NCI-H146 (cell line): ENCODE measurements at places on chromosomes 6 and 20.
A peak's percentile ranks its signal among the peaks of the same experiment; 100 is the strongest.

- no peak for DNase-seq
Observed at GRCh38 chr6:140445474-140446004, 1071.1 kb upstream of the CITED2 start.

- peak; percentile 39 for DNase-seq
Observed at GRCh38 chr6:156427345-156427744, 349.8 kb upstream of the ARID1B start.

GRCh38 chr6:52422156-52422555 is 2.0 kb downstream of the EFHC1 start:
- no peak for DNase-seq

DNA sequence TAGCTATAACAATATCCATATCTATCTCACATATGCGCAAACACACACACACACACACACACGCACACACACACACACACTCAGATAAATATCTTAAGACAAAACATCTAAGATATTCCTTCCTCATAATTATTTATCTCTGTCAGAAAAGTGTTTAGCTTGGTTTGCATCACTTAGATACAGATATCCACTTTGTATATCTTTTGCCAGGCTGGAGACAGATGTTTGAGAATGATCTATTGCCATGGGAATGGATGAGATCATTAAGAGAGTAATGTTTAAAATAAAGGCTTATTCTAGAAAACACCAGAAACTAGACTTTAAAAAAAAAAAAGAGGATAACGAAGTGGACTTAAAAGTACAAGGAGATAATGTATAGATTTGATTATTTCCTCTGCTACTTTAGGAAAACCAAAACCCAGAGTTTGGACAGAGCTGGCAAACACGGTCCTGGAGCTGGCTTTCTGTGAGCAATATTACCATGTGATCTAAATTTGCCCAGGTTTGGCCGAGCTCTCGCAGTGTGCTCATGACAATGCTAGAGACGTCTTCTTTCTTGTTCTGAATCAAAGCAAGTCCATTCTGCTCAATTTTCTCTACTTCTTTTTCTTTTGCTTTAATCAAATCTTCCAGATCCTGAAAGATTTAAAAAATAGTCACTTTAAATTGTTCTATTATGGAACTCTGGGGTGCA is 411.8 kb downstream of the SYNE1 start:
- DNase-seq, result no peak

DNA sequence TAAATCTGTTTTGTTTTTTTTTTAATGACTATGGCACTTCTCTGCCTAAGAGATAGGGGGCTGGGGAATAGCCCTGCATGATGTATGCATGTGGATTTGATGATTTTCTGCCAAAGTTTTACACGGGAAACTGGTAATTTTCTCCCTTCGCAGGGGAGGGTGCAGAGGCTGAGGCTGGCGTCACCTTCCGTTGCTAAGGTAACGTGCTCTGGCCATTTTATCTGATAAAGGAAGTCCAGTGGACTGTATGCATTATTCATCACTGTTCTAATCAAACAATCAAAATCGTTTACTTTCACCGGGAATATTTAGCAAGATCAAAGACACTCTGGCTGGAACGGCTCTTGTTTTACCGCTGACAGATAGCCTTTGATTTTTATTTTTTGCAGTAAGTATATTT is 789 bp downstream of the PHACTR1 start:
- DNase-seq, result peak; percentile 33

GRCh38 chr6:89734526-89734925 is 85.1 kb downstream of the MDN1 start:
- DNase-seq, result no peak

DNA sequence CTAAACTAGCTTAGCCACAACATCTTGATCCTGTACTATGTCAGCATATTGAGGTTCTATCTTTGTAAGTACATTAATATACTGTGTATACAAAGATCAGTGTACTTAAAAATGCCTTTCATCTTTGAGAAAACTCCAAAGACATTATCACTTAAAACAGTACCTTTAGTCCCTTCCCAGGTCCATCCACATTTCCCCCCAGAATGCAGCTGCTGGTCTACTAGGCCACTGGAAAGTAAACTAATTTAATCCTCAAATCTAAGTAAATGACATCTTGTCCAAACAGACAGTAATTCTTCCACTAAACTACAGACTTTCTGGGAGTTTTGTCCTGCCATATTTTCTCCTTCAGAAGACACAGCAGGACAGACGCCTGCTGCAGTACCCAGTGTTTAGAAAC is 68.7 kb downstream of the SYCP2 start:
- peak; percentile 31 for DNase-seq

DNA sequence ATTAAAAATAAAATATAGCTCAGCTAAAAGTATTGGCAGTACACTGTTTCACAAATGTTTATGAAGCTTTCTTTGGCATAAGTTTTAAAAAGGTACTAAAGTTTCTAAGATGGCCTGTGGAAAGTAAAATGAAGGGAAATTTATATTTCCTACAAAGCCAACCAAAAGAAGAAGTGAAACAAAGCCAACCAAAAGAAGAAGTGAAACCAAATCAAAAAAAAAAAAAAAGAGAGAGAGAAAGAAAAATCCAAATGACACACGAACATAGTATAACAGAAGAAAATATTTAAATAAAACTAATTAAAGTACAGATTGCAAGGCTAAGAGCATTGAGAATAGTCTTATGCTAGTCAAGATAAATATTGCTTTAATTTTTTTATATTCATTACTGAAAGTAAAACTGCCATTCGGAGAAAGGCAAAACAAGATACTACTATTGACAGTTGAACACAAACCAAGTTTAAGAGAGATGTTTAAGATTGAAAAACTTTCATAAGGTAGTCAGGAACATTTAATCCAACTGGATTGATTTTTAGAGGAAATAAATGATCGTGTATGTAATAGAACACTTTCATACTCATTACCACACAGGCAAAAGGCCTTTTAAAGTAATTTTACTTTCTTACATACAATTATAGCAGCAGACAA is 12.8 kb upstream of the KHDRBS2 start:
- no peak for DNase-seq

DNA sequence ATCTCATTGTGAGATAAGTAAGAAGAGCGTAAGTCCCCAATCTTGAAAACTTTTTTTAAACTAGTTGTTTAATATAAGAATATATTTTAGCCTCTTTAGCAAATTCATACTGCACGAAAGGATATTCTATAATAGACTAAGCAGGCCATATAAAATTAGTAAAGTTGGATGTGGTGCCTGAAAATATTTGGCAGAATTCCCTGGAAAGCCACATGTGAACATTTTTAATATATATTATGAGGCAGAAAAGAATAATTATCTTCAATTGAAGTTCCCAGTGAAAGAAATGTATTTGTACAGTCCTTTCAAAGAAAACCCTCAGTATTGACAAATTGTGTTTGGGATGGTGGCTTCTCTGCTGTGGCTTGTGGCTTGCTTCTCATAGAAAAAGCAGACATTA is 237.5 kb upstream of the JAG1 start:
- DNase-seq, result no peak

DNA sequence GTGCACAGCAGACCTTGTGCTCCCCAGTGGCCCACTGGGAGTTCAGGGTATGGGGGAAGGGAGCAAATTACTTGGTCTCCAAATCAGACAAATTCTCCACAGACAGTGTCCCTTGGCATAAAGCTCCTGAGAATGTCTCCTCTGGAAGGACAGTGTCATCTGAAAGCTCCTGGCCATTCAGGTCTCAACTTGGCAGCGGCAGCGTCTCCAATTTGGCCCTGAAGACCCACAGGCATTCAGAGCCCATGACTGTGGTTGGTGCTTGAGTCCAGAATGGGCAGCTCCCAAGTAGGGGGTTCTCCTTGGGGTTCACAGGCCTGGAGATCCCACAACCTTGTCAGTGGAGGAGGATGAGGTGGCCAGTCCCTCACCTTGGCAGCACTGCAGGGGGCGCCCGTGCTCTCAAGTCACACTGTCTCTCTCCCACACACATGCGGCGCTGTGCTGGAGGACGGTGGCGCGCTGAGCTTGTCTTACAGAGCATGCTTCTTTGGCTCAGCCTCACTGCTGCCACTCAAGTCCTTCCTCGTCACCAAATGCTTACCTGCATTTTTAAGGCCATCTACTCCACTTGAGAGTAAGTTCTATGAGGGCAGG is 20.7 kb downstream of the DYNLRB1 start:
- peak; percentile 27 for DNase-seq

DNA sequence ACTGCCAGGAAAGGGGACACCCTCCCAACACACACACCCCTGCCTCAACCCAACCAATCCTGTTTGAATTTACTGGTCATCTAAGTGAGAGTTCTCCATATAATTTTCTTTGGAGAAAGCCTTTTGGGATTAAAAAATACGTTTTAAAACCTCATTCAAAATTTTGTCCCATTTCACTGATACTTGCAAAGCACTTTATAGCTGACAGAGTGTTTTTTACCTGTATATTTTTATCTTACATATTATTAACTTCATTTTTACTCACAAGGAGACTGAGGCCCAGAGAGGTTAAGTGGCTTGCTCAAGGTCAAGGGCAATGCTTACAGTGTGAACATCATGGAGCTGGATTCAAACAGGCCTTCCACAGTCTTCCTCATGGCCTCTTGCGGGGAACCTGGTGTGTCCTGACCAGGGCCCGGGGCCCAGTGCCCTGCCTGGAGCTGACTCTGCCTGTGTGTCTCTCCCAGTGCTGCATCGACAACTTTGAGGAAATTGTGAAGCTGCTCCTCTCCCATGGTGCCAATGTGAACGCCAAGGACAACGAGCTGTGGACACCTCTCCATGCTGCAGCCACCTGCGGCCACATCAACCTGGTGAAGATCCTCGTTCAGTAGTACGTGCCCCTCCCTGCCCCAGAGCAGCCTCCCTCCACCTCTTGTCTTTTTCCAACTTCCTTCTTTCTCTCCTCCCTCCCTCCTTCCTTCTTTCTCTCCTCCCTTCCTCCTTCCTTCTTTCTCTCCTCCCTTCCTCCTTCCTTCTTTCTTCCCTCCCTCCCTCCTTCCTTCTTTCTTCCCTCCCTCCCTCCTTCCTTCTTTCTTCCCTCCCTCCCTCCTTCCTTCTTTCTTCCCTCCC is 30.9 kb upstream of the FAM83D start:
- no peak for DNase-seq

DNA sequence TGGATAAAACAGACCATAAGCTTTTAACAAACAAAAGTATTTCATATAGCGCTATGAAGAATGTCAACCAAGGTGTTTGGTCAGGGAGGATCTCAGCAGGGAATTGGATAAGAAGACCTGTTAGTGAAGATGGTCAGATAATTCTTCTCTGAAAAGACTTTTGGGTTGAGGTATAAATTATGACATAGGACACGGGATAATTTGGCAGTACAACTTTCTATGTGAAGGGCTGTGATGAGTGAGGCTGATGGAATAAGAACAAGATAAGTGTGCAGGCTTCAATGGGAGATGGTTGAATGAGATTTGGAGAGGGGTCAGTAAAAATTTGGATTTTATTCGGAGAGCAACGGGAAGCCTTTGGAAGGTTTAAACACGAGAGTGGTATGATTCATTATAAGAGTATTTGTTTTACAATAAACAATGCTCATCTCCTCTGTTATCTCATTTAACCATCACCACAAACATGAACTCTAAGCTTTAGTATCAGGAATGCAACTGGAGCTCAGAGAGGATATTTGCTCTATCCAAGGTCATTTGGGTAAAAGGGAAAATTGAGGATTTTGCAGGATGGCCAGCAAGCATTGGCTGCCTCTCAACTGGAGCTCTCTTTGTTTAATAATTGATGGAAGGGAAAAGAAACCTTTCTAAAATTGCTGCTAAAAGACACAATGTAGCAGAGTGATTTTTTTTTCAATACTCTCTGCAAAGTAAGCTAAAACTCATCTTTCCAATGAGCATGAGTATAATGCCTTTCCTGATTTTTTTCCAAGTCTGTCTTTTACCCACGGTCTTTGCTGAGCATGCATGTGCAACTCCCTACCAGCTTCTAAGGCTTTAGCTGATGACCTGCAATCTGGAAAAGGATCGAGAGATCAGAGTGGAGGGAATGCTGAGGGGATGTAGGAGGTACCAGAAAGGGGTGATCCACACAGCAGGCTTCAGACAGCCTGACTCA is 534.0 kb downstream of the CBLN4 start:
- no peak for DNase-seq

GRCh38 chr20:59580146-59580946 is 24.0 kb upstream of the PHACTR3 start:
- DNase-seq, result no peak

DNA sequence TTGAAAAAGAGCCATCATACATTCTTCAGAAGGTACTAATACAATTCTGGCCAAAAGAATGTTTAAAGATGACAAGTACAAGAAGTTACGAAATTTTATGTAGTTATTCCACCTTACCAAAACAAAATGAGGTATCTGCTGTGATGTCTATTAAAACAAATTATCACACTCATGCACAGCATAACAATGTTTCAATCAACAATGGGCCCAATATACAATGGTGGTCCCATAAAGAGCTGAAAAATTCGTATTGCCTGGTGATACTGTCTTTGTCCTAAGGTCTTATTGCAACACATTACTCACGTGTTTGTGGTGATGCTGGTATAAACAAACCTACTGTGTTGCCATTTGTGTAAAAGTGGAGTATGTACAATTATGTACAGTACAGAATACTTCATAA is 3.6 kb upstream of the NUP153 start:
- no peak for DNase-seq

DNA sequence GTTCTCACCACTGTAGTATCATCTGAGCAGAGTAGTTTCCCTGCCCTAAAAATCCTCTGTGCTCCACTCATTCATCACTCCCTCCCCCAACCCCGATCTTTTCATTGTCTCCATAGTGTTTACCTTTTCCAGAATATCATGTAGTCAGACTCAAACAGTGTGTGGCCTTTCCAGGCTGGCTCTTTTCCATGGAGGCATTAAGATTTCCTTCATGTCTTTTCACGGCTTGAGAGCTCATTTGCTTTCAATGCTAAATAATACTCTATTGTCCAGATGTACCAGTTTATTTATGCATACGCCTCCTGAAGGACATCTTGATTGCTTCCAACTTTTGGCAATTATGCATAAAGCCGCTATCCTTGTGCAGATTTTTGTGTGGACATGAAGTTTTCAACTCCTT is 235.8 kb downstream of the PHACTR1 start:
- DNase-seq, result peak; percentile 23

- no peak for DNase-seq
Observed at GRCh38 chr20:62357187-62357667, 9.9 kb downstream of the LAMA5 start.
